ENCODE measurements at places on chromosomes 13 and 19.

GRCh38 chr13:48804821-48805601 is 151.3 kb downstream of the CYSLTR2 start:
- DNase-seq, result peak; percentile 92

DNA sequence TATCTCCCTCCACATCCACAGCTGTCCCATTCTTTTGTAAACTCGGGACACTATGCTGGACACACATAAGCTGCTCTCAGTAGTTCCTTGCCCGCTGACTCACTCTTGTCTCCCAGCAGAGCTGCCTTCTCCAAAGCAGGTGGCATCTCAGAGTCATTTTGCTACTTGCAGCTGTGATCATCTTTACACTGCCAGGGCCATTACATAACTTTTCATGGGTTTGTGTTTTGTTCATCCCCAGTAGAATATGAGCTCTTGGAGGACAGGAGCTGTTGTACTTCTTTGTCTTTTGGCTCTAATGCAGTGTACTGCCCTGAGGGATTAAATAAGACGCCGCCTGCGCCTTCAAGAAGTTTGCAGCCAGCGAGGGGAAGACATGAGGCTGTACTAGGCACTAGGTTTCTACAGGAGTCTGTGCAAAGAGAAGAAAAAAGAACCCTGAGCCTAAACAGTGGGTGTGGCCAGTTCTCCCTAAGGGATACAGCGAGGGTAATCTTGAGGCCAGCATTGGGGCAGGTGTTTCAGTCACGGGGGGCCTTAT is 40.8 kb upstream of the GPR183 start:
- DNase-seq, result no peak

DNA sequence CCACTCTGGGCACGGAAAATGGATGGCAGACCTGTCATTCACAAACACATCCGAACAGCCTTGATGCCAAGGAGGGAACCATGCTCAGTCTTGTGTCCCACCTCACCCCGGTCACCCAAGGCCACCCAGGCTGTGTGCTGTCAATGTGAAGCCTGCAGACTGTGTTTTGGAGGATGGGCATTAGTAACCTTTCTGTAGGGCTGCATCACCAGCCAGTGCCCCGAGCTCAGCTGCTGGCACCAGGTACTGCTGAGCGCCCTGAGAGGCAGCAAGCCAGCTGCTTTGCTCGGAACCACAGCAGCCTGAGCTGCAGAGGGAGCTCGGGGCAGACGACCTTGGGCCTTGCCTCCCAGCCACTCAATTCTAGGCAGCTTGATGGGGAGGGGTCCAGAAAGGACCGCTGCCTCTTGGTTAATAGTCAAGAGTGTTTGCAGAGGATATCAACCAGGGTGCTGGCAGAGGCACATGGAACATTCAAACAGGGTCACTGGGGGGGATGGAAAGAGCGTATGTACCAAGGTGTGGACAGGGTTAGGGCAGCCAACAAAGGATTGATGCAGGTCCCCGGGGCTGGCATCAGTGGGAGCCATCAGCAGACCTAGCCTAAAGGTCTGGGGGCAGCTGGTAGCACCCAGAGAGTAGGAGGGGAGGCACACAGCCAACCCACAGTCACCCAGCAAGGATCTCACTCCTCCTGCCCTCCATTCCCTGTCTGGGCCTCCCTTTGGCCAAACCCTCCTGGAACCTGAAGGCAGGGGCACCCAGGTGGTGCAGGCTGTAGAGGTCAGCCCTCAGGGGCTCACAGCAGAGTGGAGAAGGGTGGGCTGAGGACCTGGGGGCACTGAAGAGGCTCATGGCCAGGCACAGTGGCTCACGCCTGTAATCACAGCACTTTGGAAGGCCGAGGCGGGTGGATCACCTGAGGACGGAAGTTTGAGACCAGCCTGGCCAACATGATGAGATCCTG is 8.1 kb downstream of the VSTM2B start:
- no peak for DNase-seq

DNA sequence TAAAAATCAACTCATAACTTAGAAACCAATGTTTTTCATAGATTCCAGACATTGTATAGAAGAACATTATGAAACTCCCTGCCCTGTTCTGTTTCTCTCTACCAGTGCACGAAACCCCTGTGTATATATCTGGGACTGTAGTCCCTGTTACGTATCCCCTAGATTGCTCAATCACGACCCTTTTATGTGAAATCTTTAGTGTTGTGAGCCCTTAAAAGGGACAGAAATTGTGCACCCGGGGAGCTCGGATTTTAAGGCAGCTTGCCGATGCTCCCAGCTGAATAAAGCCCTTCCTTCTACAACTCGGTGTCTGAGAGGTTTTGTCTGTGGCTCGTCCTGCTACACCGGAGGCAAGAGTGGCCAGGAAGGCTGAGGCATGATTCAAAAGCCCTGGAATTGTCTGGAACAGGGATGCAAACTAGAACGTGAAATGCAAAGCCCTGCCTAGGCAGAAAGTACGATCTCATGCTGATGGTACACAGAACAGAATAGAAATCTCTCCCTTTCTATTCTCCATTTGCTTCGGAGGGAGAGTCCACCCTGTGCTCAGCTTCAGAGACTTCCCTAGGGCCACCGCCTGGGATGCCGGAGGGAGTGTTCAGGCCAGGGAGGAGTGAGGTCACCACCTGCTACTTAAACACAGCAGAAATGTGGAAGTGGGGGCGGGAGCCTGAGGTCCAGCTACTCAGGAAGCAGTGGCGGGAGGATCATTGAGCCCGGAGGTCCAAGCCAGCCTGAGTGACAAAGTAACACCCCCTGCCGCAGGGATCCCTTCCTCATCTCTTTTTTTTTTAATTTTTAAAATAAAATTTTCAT is 758 bp upstream of the ZNF888 start:
- DNase-seq, result peak; percentile 73

- no peak for DNase-seq
Measured at GRCh38 chr13:106281426-106281825, 254.0 kb downstream of the EFNB2 start.

- DNase-seq, result no peak
Measured at GRCh38 chr13:95451656-95452055, 100.9 kb upstream of the CLDN10 start.

GRCh38 chr19:32877323-32877912 is 7.9 kb upstream of the SLC7A9 start:
- DNase-seq, result no peak

GRCh38 chr13:73171271-73171682 is 112.5 kb downstream of the KLF5 start:
- DNase-seq, result no peak

DNA sequence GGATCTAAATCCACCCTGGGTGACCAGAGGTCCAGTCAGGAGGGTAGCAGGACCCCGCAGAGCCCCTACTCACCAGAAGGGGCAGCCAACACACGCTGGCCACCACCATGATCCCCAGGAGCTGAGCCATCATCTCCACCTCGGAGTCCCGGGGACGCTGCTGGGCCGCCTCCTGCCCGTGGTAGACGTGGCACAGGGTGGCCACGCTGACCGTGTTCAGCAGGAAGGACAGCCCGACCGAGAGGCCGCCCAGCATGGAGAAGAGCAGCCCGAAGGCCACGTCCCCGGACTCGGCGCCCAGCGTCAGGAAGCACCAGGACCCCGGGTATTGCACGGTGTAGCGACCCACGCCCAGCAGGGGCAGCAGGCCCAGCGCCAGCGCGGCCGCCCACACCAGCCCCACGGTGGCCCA is 6.9 kb downstream of the TBXA2R start:
- DNase-seq, result no peak

DNA sequence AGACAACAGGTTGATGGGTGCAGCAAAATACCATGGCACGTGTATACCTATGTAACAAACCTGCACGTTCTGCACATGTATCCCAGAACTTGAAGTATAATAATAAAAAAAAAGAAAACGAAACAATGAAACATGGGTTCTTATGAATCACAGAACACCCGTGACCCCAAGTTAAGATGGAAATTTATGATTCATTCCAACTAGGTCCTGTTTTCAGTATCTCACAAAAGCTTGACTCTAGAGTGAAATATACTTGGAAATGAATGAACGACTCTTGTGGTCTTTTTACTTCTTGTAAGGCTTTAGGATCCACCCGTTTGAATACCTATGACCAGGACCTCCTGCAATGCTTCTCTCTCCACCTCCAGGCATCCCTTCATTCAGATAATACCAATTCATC is 3.5 kb upstream of the LILRB4 start:
- DNase-seq, result no peak

DNA sequence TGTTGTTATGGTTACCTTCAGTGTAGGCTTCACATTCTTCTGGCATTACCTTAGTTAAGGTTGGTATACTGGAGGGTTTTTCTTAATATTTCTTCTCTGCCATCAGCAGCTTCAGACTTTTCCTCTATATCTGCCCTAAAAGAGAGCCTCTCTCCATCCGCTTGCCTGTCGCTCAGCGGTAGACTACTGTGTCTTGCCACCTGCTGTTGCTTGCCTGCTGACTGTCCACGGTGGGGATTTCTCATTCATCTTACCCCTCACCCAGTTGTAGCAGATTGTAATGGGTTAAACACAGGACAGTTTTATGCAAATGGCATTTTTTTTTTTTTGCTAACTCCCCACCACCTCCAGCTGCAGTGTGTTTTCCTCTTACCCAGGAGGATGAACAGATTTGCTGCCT is 577.2 kb downstream of the SLITRK5 start:
- no peak for DNase-seq

DNA sequence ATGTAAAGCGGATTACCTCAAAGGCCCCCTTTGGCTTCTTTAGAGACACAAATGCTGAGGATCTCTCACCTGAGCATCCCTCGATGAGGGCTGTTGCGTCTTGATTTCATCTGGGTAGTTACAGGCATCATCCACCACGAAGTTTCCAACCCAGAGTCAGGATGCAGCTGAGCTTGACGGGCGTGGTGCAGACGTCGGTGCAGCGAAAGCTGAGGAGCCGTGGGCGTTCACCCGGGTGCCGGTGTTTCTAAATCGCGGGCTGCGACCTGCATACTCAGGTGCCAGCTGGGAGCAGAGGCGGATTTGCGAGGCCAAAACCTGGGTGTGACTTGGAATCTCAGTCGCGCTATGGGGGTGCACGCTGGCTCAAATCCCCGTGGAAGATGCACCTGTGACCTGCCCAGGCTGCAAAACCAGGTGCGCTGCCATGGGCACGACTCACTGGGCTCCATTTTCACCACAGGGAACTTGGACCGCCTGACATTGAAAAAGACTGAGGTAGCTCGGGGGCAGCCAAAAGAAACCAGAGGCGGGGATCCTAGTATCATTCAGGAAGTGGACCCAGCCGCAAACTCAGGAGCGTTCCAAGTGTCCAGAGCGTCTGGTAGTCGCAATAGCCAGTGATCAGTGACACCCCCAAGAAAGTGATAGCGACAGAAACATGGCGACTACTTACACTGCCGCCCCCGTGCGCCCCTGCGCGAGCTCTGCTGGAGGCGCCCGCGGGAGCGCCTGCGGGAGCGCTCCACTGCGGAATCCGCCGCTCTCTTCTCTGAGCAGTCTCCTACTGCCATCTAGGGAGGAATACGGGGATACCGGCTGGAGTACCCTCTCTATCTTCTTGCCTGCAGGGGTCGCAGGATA is 36.4 kb upstream of the IGFL4 start:
- peak; percentile 75 for DNase-seq

GRCh38 chr13:53783471-53783870 is 754.9 kb downstream of the OLFM4 start:
- no peak for DNase-seq

DNA sequence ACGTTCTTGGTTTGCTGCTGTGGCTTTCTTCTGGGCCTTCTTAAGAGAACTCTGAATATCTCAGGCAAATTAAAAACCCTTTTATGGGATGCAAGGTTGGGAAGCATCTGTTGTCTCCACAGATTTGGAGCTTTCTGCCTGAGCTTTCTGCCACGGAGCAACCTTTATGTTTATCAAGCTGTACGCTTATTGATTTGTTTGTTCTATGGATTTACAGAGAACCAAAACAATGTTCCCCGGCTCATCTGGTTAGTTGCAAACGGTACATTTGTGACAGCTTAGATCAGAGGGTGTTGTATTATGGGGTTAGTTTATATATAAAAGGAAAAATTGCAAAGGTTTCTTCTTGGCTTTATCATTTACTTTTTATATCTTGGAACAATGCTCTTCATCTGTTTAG is 479.6 kb downstream of the DIAPH3 start:
- no peak for DNase-seq

DNA sequence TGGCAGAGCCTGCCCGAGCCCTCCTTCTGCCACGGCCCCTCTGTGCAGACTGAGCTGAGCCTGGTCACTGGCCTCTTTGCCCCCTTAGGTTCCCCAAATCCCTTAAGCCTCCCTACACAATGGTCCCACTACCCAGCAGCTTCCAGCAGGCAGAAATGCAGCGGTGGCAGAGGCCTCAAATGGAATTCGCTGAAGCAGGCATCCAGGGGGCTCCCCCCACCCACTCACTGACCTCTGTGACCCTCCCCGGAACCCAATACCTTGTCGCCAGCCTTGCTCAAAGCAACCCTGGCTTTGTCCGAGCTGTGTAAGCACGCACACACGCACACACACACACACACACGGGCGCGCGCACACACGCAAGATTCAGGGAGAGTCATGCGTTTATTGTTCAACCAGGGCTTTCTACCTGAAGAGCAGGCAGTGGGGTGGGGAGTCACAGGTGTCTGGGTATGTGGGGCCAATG is at the start of gene LIM2:
Gene LIM2, minus strand, starts transcription at position 51 of the 466 bp plus-strand sequence. CDS start 531 bp downstream, outside the sequence.
- DNase-seq, result no peak

- DNase-seq, result peak; percentile 7
Measured at GRCh38 chr19:23769691-23770468, 11.2 kb upstream of the ZNF681 start.

GRCh38 chr19:16142032-16142580 is 1.4 kb upstream of the HSH2D start:
- no peak for DNase-seq

DNA sequence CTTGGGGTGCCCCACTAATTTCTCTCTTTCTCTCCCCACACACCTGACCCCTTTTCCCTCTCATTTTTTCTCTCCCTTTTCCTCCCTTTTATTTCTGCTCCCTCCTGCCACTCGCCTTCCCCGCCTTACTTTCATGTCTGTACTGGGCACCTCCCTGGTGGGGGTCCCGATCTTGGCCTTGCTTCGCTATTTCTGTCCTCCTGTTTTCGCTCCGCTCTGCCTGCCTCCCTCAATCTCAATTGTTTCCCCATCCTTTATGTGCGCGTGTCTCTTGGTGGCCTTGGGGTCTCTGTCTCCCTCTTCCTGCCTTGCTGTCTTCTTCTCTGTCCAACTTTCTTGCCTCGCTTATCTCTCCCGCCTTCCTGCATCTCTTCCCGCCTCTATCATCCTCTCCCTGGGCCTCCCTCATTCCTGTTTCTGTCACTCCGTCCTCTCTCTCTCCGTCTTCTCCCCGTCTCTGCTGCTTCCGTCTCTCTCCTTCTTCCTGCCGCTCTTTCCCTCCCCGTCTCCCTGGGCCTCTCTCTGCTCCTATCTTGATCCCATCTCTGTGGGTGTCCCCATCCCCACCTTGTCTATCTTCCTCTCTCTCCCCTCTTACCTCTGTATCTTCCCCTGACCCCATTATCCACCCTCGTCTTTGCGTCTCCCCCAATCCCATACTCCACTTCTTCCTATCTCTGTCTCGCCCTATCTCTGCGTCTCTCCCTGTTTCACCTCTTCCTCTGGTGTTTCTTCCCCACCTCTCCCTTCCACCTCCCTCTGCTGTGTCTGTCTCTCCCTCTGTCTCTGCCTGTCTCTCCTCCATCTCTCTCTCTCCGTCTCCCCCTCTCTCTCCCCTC is 4.0 kb downstream of the GRIN2D start:
- no peak for DNase-seq

GRCh38 chr13:25971459-25972145 is 80.2 kb downstream of the SHISA2 start:
- peak; percentile 13 for DNase-seq

Data from kidney tubule cell (primary cell).